ENCODE measurements at places on chromosomes 3 and 15.
A peak's percentile ranks its signal among the peaks of the same experiment; 100 is the strongest.

DNA sequence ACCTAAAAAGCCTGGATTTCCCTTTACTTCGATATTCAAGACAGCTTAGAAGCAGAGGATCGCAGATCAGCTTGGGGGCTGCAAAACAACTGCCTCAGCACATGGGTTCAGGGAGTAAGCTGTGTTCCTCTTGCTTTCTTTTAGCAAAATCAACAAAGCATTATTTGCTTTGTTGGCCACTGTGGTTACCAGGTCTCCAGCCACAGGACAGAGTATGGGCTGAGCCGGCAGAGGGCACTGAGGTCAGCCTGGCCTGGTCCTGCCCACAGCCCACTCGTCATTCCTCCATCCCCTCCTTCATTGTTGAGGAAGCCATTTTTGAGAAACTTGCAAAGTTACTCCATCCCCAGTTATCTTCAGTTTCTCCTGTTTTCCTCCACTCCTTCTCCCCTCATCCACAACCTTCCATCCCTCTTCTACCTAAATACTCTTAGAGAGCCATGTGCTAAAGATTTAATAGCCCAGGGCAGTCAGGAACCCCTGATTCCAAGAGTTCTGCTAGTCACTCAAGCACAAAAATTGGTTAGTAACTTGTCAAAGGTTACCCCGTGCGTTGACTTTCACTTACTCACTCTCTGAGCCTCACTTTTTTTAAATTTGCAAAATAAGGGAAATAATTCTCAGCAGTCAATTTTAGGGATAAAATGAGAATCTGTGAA lies 60.0 kb upstream of the HES1 start:
- no peak for DNase-seq

- DNase-seq: no peak
Measured at GRCh38 chr3:193830791-193831191, 237.8 kb downstream of the OPA1 start.

DNA sequence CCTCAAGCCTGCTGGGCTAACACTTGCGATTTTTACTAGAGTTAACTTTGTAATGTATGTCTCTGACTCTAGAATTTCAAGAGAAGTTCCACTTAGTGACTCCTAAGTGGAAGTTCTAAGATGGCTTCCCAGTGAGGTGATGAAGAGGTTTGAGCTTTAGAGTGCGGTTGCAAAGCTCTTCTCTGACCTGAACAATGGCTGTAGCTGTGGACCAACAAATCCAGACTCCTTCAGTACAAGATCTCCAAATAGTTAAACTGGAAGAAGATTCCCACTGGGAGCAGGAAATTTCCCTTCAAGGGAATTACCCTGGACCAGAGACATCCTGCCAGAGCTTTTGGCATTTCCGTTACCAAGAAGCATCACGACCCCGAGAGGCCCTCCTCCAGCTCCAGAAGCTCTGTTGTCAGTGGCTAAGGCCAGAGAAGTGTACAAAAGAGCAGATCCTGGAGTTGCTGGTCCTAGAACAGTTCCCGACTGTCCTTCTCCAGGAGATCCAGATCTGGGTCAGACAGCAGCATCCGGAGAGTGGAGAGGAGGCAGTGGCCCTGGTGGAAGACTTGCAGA lies 22.3 kb downstream of the WDR73 start:
- DNase-seq: no peak

- no peak for DNase-seq
Measured at GRCh38 chr15:42483677-42484076, 7.3 kb downstream of the ZNF106 start.

- DNase-seq: no peak
Measured at GRCh38 chr3:53581671-53582070, 87.3 kb downstream of the CACNA1D start.

DNA sequence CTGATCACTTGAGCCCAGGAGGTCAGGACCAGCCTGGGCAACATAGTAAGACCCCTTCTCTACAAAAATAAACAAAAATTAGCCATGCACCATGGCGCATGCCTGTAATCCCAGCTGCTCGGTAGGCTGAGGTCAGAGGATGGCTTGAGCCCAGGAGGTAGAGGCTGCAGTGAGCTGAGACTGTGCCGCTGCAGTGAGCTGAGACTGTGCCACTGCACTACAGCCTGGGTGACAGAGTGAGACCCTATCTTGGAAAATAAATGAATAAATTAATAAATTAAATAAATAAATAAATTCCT lies 10.8 kb downstream of the SHISA5 start:
- no peak for DNase-seq

DNA sequence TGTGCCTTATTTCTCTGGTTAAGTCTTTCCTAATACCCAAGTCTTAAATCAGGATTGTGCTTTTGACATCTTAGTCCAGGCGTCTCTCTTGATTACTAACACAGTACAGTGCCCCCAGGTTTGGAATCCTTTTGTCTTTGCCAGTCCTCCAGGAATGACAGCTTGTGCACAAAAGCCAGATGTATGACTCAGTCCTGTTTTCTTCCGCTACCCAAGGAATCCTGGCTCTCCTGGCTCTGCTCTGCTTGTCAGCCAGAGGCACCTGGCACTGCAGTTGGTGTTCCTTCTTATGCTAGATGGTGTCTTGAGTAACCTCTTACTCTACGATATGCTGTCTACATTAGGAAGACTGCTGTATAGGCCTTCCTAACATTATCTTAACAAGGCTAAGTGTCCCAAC lies 728.2 kb upstream of the NECTIN3 start:
- DNase-seq: no peak

- DNase-seq: no peak
Measured at GRCh38 chr3:63383040-63383439, 104.9 kb downstream of the SYNPR start.

- no peak for DNase-seq
Measured at GRCh38 chr3:187256051-187256616, 35.4 kb downstream of the MASP1 start.

- DNase-seq: no peak
Measured at GRCh38 chr3:183875411-183875810, 9.3 kb downstream of the PARL start.

GRCh38 chr3:53231532-53232511 lies 24.0 kb downstream of the TKT start:
- DNase-seq: no peak

- no peak for DNase-seq
Measured at GRCh38 chr3:104763007-104763406, 603.7 kb upstream of the ALCAM start.

DNA sequence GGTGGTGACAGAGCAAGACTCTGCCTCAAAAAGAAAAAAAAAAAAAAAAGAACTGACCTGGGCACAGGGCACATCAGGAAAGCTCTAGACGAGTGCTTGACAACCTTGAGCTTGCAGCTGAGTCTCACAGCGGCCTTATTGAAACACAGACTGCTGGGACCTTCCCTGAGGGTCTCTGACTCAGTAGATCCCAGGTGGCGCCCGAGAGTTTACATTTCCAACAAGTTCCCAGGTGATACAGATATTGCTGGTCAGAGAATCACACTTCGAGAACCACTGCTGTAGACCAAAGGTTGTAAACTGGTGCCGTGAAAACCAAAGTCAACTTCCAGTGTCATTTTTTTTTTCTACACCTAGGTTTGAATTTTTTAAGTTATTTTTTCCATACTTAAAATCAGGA lies 573.2 kb upstream of the MDFIC2 start:
- DNase-seq: no peak

GRCh38 chr15:77870195-77871065 lies 207.1 kb downstream of the TBC1D2B start:
- peak; percentile 19 for DNase-seq

DNA sequence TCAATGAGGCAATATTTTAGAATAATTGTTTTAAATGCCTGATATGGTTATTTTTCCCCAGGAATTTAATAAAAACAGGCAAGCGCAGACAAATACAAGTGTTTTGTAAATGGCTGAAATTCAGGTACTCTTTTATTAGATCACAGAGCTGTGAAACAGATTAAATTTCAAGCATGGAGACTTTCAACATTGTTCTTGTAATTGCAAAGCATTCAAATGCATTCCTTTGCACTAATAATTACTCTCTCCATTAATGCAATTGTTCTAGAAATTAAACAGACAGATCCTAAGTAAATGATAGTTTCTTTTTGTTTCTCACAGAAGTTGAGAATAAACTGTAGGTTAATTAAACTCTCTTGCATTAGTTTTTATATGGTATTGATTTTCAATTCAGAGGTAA lies 42.4 kb upstream of the TGFBR2 start:
- DNase-seq: no peak

GRCh38 chr3:143216709-143217182 lies 97.2 kb downstream of the CHST2 start:
- DNase-seq: no peak

DNA sequence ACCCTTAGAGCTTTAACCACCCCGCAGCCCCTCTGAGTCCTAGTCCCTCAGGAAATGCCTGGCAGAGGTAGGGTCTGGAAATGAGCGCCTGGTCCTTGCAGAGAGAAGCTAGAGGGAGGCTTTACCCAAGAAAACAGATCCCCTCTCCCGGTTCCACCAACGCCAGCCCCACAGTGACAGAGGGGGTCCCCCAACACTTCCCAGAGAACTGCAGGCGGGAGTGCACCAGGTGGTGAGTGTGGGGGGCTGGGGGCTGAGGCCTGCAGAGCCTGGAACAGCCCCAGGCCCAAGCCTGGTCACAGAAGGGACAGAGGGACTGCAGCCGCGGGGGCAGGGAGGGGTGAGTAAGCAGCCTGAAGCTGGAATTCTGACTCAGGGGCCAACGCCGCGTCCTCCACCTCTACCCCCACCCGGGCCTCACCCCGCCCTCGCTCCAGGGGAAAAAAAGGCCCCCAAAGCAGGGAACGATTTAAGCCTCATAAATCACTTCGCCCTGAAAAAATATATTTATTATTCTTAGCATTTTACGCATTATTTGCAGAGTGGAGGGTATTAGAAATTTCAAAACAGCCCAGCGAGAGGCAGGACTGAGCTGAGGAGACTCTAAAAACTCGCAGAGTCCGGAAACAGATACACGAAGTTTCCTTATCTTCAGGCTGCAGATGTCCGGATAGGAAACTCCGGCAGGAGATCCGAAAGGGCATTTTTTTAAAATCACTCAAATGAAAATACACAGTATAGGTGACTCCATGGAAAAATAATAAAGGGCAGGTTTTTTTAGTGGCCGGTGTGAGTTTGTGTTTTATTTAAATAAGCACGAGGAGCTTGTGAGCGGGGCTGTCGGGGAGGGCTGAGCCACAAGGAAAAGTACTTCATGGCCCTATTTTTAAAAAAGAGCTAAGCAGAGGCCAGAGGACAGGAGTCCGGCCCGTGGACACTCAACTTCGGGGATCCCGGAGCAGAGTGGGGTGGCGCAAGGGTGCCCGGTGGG lies 10.0 kb downstream of the GATA2 start:
- no peak for DNase-seq

DNA sequence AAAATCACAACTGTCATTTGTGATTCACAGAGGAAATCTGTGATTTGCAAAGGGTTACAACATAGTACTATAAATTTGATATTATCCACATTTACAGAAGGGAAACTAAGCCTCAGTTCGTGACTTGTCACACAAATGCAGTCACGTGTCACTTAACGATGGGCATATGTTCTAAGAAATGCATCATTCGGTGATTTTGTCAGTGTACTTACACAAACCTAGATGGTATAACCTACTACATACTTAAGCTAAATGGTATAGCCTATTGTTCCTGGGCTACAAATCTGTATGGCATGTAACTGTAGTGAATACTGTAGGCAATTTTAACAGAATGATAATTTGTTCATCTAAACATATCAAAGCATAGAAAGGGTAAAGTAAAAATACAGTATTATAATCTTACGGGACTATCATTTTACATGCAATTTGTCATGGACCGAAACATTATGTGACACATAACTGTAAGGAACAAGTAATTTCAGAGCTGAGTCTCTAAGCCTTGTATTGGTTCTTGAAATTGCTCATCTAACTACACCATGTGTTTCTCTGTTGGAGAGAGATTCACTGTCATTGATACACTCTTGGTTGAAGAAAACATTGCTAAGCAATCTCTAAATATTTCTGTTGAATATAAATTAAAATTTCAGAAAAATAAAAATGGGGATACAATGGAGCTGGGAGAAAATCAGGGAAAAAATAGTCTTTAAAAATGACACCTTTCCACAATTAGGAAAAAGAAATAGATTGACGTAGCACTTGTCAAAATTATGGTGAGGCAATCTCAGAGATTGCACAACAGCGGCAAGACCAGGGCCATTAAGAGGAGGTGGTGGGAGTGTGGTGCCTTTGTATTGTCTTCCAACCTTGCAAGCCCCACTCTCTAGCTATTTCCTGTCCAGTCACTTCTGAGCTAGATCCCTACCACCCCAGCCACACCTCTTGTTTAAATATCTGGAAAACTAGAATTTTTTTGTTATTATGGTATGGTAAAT lies 645.8 kb upstream of the TBL1XR1 start:
- DNase-seq: no peak

GRCh38 chr3:77055841-77056341 lies 16.0 kb downstream of the ROBO2 start:
- no peak for DNase-seq

DNA sequence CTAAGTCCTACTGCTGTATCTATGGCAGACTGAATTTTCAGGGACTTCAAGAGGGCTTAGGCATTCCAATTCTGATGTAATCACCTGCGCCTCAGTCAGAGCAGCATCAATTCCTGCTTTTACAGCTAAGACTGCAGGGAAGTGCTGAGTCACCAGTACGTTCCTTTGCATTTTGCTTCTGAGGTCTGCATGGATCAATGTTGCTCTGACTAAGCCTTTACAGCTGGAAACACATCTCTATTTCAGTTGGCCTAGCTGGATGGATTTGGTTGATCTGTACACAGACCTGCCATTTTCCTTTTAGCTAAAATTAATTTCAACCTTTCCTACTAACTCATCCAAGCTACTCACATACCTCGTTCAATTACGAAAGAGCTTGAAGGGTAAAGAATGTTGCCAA lies 51.3 kb downstream of the ETV5 start:
- DNase-seq: peak; percentile 65

- no peak for DNase-seq
Measured at GRCh38 chr15:90001683-90002427, 731 bp downstream of the ZNF710 start.

DNA sequence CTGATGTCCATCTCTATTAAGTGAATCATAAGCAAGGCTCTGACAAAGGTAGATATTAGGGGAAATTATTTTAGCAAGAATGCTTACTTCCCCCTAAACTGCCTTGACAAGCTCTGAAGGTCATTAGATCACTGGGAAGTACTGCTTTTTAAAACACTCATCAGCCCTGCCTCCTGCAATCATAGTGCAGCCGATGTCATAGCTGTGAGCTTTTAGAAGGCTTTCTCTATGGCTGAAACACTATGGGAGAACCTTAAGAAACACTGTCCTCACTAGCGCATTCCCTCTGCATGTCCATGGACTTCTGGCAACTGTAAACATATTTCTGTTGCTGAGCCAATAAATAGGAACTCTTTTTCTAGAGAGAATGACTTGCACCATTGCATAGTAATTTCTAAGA lies 38.7 kb upstream of the PTPRG start:
- DNase-seq: no peak

DNA sequence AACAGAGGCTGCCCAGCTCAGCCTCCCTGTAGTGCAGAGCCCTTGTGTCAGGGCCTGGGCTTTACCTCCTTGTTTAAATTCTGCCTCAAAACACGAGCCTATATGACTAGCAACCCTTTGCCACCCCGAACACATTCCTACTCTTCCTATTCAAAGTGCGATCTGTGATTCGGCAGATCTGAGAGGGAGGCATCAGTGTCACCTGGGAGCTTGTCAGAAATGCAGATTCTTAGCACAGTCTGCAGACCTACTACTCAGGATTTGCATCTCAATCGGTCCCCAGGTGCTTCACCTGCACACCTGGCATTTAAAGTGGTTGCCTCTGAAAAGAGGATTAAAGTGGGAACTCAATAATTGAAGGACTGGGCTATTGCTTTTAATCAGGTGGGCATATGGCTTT lies 273.2 kb upstream of the TOPAZ1 start:
- no peak for DNase-seq
